ENCODE measurements at places on chromosomes 6 and 20.

GRCh38 chr6:17648745-17649144, 48.6 kb downstream of the FAM8A1 start:
- no peak for DNase-seq

GRCh38 chr6:33450434-33450833, 3.9 kb upstream of the ZBTB9 start:
- DNase-seq: no peak

GRCh38 chr20:58942549-58942948, 38.5 kb upstream of the NELFCD start:
- DNase-seq: no peak

DNA sequence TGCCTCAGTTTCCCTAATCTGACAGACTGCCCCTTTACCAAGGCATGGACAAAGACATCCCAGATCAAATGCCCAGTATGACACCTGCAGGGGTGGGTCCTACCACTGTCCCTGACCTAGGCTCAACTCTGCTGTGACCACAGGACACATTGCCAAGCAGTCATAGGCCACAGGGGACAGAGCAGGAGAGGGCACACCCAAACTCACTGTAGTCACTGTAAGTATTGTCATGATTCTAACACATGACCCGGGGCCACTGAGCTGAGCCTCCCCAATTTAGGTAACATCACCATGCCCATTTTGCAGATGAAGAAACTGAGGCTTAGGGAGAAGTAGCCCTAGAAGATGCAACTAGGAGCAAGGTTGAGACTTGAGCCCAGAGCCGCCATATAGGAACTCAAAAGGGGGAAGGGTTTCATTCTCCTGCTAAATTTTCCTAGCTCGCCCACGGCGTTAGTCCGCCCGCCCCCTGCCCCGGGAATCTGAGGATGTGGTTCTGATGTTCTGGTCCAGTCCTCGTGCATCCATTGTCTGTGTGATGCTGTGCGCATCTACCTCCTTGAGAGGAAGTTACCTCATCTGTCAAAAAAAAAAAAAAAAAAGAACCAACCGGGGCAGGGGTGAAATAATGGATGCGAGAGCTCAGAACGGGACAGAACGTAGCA, 44.8 kb downstream of the PMEPA1 start:
- no peak for DNase-seq
